Stimulated activated CD8-positive, alpha-beta memory T cell treated with anti-CD3 and anti-CD28 coated beads, Interleukin-4, amount 100 ng/mL, for 4 hours (primary cell): ENCODE measurements at places on chromosomes 7 and 10.

DNA sequence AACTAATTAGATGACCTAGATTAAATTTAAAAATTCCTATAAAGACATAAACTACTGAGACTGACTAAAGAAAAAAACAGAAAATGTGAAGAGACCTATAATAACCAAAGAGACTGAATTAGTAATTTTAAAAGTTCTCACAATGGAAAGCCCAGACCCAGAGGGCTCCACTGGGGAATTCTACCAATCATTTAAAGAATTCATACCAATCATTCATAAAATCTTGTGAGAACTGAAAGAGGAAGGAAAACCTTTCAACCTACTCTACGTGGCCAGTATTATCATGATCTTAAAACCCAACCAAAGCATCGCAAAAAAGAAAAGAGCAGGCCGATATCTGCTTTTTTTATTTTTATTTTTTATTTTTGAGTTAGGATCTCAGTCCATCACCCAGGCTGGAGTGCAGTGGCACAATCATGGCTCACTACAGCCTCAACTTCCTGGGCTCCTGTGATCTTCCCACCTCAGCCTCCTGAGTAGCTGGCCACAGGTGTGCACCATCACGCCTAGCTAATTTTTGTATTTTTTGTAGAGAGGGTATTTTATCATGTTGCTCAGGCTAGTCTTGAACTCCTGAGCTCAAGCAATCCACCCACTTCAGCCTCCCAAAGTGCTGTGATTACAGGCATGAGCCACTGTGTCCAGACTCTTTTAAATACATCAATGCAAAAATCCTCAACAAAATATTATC is 48.6 kb downstream of the DGKI start:
- no peak for DNase-seq

GRCh38 chr7:11155883-11156282 is 182.2 kb downstream of the PHF14 start:
- DNase-seq = no peak

- no peak for DNase-seq
These were observed 1208.3 kb downstream of the GATA3 start for GRCh38 chr10:9262770-9263169.

- no peak for DNase-seq
These were observed 210.9 kb downstream of the CUX1 start for GRCh38 chr7:102028206-102028826.

DNA sequence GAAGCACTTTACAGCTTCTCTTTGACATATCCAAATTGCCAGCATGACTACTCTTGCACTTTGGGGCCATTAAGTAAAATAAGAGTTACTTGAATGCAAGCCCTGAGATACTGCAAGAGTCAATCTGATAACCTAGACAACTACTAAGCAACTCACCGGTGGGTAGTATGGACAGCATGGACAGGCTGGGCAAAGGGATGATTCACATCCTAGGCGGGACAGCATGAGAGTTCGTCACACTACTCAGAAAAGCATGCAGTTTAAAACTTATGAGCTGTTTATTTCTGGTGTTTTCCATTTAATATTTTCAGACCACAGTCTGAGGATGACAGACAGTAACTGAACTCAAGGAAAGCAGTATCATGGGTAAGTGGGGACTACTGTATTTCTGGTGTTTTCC is 84.0 kb downstream of the ORC5 start:
- no peak for DNase-seq

DNA sequence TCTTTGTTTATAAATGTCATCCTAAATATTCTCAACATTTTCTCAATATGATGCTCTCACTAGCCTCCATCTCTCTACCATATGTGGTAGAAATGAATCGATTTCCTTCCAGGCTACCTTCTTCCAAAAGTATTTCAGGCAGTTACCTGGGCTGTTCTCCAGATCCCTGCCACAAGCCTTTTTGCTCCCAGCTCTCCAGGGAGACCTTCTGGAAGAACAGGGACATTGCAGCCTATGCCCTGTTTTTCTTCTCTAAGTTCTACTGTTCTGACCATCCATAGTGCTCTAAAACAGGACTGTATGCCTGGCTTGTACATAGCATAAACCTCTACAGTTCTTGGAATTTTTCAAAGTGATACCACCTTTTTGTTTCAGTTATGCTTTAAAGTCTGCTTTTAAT is 552.8 kb downstream of the ANKRD7 start:
- DNase-seq = no peak

DNA sequence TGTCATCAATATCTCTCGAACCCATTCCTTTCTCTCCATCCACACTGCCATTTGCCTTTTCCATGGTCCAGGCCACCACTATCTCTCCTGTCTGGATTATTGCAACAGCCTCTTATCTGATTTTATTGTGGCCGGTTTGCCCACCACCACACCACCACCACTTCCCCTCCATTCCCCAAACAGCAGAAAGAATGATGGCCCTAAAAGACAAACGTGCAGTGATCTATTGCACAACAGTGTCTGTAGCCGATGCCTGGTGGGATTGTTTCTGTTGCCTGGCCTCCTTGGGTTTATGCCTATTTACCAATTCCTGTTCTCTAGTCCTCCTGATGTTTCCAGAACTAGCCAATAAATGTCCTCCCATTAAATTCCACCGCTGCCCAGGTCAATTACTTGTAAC is 10.2 kb upstream of the ST8SIA6 start:
- no peak for DNase-seq

DNA sequence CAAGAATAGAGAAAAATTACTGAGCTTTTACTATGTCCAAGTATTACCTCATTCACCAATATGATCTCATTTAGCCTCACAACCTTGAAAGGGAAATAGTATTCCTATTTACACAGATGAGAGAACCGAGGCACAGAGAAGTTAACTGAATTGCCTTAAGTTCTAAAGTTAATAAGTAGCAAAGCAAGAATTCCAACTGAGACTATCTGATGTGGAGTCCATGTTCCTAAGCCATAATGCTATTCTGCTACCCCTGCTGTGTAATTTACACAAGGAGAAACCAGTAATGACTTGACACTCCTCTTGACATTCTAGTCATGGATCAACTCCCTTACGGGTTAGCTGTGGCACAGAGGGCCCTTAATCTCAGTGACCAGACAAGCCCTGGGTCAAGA is 60.7 kb downstream of the ABCB4 start:
- no peak for DNase-seq

DNA sequence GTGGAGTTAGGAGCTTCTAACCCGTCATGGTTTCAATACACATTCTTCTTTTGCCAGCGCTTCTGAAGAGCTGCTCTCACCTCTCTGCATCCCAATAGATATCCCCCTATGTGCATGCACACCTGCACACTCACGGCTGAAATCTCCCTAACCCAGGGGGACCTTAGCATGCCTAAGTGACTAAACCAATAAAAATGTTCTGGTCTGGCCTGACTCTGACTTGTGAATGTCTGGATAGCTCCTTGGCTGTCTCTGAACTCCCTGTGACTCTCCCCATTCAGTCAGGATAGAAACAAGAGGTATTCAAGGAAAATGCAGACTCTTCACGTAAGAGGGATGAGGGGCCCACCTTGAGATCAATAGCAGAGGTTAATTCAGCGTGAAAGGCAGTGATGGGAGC is 22.4 kb downstream of the PRSS2 start:
- no peak for DNase-seq

DNA sequence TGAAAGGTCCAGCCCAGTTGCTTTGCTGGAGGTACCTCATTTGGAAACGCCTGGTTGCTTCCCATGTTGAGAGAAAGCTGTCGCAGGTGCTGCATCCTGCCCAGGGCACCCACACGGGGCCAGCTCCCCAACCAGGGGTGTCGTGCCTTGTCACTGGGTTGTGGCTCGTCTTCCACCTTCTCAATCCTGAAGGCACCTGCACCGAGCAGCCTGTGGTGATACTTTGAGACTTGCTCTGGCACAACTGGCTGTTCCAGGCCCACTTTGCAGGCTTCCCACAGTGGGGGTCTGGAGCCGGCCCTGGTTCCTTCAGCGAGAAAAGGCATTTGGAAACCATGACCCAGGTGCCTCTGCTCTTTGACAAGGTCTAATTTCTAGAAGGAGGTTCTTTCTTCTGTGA is 197.3 kb upstream of the PPP2R2D start:
- no peak for DNase-seq

DNA sequence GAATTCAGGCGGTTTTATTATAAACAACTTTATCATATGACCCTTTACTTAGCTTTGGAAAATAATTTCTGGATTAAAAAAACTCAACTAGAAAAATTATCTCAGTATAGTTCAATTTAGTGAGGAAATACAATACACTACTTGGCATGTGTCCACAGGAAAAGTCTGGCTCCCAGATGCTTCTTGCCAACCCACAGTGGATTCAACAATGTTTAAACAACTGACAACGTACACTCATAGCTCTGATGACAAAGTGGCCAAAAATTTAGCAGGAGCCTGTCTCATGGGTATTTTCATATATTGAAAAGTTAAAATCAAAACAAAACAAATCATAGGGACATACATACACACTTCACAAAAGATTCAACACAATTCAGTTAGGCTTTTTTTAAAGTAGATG is 158.8 kb downstream of the SKAP2 start:
- DNase-seq = no peak

- no peak for DNase-seq
These were observed 8.8 kb downstream of the TMEM120A start for GRCh38 chr7:75985518-75986146.

GRCh38 chr10:35546824-35547225 is 58.3 kb upstream of the GJD4 start:
- no peak for DNase-seq

- peak; percentile 57 for DNase-seq
These were observed at the start of gene LFNG for GRCh38 chr7:2519119-2519930. Gene LFNG, plus strand, starts transcription at chr7:2519774. Its CDS starts 88 bp downstream, at chr7:2519862.

DNA sequence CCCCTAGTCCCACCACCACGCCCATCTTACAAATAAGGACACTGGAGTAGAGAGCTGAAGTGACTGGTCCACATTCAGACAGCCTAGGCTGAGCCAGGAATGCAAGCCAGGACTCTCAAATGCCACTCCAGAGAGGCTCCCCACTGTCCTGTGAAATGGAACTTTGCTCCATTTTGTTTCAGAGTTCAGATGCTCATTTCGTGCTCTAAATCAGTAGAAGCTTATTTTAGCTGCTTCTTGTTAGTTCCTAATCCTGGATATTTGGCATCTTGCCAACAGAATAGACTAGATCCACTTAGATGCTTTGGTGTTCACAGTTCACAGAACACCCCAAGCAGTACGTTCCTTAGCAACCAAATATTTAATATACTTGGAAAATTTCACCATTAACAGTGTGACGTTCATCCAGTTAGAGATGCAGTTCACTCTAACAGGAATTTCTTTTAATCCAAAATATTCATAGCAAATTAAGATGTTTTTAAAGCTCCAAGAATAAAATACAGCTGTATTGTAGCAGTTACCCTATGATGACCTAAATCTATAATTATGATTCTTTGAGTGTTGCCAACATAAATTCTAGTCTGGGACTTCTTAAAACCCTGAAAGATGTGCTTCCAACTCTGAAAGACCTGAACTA is 7.3 kb downstream of the MMP21 start:
- no peak for DNase-seq

- DNase-seq = no peak
These were observed 47.5 kb upstream of the ANTXRL start for GRCh38 chr10:46239247-46239646.

DNA sequence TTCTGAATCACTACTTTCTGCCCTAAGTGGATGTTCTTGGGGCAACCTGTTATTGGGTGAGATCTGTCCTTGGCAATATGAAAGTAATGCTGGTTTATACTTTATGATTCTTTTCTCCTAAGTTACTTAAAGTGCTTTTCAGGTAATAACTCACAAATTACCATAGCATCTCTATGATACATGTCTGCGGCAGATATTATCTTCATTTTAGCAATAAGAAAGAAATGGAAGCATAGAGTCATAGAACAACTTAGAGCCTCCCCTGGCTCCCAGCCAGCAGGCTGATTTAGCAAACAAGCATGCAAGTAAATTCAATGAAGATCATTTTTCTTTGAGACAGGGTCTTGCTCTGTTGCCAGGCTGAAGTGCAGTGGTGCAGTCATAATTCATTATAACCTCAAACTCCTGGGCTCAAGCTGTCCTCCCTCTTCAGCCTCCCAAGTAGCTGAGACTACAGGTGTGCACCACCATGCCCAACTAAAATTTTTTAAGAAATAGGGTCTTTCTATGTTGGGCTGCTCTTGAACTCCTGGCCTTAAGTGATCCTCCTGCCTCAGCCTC is 38.1 kb upstream of the GRM8 start:
- no peak for DNase-seq

DNA sequence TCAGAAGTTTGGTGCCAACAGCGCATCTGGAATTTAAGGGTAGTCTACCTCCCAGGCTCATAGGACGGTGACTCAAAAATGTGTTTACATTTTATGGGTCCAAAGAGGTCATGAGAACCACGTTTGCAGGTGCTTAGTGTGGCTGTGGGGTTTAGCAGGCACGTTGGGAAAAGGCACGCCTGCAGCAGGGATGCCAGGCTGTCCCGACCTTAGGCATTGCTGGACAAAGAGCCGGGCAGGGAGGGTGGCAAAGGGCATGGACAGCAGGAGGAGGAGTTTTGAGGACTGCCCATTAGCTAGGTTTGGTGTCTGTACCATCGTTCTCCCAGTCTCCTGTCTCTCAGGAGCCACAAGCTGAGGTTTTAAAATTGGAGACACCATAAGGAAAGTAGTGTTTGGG is 104.4 kb downstream of the TRRAP start:
- no peak for DNase-seq

DNA sequence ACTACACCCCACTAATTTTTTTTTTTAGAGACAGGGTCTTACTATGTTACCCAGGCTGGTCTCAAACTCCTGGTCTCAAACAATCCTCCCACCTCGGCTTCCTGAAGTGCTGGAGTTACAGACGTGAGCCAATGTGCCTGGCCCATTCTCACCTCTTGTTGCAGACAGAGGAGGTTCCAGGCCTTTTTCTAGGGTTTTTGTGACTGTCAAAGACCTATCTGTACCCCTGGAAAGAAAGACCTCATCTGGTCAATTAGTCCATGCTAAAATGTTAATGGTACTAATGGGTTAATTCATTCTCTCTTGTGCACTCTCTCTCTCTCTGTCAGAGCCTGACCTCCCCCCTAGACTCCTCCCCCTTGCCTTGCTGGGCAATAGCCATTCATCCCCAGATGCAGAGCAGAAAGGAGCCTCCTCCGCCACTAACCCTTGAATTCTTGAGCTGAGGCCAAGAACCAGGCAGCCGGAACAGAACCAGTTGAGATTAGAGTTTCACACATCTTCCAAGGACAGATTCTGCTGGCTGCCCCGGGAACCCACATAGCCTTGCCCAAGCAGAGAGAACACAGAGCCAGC is 209.7 kb downstream of the SKIDA1 start:
- no peak for DNase-seq

- DNase-seq = no peak
These were observed 240.8 kb downstream of the LRMDA start for GRCh38 chr10:75672111-75672671.

GRCh38 chr7:75635036-75635435 is 103.7 kb downstream of the HIP1 start:
- no peak for DNase-seq

DNA sequence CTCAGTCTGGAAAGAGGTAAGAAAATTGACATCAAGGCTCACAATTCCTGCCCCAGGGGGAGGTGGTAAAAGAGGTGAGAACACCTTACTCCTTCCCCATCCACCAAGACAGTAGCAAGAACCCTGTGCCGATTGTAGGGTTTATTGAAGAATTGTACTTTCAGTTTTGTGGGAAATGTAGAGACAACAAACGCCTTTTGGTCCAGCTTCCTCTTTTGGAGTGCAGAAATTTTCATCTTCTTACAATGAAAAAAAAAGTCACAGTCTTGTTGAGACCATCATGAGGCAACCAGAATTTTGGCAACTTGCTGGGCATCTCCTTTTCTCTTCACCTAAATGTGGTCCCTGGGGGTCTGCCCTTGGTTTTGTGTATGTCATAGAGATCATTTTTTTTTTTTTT is 217.7 kb downstream of the TMEM178B start:
- DNase-seq = no peak

GRCh38 chr10:99296605-99297004 is 32.6 kb upstream of the CNNM1 start:
- DNase-seq = no peak
